Activated CD4-positive, alpha-beta memory T cell treated with anti-CD3 and anti-CD28 coated beads, Interleukin-2, amount 10 ng/mL, durations not matched to agents 7 days and 5 days (primary cell): ENCODE measurements at places on chromosomes 7 and 10. TPM values are rescaled to one million over a fixed set of nuclear protein-coding genes. Genes with fewer than 3 reads are reported as not detected.
A peak's percentile ranks its signal among the peaks of the same experiment; 100 is the strongest.

- no peak for DNase-seq
These were observed 16.8 kb downstream of the MACC1 start for GRCh38 chr7:20200361-20200760.

DNA sequence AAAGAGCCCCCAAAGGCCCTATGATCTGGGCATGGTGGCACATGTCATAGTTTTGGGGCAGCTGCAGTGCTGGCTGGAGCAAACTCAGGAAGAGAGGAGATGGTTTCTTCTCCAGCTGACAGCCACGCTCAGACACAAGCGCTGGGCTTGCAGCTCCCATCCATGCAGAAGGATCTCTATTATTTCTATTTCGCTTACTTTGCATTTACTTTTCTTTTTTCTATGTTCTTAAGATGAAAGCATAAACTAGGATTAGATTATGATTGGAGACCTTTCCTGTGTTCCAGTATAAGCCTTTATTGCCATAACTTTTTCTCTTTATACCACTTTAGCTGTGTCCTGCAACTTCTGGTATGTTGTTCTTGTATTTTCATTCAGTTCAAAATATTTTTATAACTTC is 5.0 kb downstream of the JAKMIP3 start:
- DNase-seq = no peak

DNA sequence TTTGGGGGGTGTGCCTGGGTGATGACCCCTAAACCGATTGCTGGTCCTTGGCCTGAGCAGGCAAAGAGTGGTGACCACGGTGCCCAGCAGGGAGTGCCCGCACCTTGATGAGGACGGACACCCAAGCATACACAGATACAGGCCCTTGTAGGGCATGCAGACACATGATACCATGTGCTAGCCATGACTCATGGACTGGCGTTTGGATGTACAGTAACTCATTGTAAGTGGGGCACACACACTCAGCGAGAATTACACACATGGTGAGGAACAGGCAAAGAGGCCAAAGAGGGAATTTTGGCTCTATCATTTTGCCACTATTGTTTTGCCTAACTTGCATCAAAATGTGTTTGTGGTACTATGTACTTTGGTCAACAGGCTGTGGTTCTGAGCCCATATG is 24.1 kb downstream of the KAZALD1 start:
- DNase-seq = no peak

- DNase-seq = no peak
These were observed 15.2 kb downstream of the NPY start for GRCh38 chr7:24299192-24299591.

DNA sequence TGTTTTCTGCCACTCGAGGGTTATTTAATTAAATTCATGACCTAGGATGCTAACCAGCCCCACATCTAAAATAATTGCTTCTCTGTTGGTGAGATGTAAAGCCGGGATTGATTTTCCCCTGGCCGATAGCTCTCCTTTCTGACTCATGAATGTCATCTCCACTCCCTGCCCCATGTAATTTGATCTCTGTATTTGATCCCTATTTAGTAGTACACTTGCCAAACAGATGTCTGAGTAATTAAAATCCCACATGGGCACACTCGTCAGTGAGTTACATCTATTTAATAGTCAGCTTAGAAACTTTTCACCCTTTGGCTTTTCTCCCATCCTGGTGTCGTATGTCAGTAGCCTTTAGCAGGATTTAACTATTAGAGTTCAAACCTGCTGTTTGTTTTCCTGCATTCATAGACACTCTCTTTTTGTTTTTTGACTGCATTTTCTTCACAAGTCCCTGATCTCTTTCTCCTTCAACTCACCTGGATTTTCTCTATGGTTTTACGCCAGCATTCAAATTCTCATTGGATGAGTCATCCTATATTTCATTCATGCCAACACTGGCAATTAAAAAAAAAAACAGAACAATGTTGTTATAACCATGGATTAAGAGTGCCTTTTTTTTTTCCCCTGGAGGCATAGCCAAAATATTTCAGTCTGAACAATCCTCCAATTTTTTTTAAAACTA is 82.7 kb downstream of the SPAG6 start:
- DNase-seq = no peak

- no peak for DNase-seq
These were observed 129.2 kb downstream of the GNAI1 start for GRCh38 chr7:80263821-80264220.

DNA sequence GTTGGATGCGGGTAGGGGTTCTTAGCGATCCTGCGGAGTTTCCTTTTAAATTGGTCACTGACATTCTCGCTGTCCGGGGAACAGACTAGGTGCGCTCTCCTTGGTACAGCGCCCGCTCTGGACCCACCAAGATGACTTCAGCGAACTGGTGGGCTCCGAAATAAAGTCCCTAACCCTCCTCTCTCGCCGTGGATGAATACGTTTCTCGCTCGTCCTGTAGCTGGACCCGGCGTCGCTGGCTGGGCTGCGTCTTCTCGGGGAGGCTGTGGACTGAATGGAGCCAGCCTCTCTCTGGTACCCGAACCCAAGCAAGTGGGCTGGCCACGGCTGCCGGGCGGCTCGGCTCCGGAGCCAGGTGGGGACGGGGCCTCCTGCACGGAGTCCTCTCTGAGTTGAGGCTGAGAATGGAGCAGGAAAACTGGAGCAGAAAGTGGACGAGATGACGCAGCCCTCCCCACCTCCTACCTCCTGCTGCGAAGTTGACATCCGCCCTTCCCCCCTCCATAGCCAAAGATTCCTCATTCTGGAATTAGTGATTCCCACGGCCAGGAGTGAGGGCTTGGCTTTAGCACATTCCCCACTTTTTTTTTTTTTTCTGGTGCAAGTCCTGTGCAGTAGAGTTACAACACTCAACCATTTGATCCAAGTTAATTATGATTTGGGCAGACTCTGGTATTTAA is 1.5 kb downstream of the UNC5B start:
- DNase-seq = no peak

GRCh38 chr7:40753455-40753854 is 618.6 kb downstream of the SUGCT start:
- DNase-seq = no peak

DNA sequence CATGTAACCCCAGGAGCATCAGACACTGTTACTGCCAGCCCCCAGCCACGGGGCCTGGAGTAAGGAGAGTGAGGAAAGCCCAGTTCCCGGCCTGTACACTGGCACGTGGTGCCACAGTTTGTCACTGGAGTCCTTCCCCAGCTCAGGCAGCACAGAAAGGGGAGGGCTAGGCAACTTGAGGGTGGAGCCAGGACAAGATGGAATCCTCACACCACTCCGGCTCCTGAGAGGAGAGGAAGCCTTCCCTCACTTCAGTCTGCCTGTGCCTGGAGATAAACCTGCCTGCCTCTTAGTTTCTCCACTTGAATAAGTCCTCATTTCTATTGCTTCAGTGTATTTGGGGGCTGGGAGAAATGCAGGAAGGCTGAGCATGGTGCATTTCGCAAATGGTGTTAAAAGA is 176.0 kb downstream of the KIAA1217 start:
- DNase-seq = no peak

GRCh38 chr7:130071701-130072622 is 1.6 kb downstream of the KLHDC10 start:
- peak; percentile 59 for DNase-seq

Gene AGAP4
- total RNA-seq = 15.6 TPM

Gene CALML3
- not detected for total RNA-seq

Gene NXPH1
- not detected for total RNA-seq
